ENCODE measurements at places on chromosomes 5 and 9. TPM values are rescaled to one million over a fixed set of nuclear protein-coding genes. Genes with fewer than 3 reads are reported as not detected.

DNA sequence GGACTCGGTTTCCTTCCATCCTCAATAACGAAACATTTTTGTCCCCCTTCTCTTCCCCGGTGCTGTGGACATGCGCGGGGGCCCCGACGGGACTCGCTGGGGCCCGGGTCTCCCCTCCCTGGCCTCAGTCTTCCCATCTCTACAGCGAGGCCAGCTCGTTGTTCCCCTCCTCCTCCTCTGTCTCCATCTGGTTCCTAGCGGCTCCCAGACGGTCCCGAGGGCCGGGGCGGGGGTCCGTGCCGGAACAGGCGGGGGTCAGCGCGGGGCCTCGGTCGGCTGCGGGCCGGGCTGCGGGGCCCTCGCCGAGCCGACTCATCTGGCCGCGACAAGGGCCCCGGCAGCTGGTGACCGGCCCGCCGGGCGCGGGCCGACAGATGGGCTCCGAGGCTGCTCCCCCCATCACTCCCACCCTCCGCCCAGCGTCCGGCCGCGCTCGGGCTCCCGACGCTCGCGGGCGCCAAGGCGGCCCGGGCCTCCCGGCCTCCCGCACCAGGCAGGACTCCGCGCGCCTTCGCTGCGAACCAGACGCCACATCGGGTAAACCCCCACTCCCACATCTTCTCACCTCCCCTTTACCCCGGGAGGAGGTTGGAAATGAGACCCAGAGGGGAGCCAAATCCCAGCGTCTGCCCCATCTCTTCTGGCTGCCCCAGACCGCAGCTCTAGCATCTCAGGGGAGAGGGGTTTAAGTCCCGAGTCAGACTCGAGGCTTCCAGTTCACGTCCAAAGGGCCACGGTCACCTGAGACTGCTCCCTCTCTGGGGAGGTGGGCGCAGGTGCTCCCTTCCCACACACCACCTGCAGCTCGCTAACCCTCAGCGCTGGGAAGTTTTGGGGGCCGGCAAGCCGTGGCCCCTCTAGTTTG is 8.1 kb downstream of the BARHL1 start:
- DNase-seq: no peak

- DNase-seq: no peak
Measured at GRCh38 chr5:26518065-26518464, 520.3 kb downstream of the CDH9 start.

IFNA21 gene
- not detected for total RNA-seq

DNA sequence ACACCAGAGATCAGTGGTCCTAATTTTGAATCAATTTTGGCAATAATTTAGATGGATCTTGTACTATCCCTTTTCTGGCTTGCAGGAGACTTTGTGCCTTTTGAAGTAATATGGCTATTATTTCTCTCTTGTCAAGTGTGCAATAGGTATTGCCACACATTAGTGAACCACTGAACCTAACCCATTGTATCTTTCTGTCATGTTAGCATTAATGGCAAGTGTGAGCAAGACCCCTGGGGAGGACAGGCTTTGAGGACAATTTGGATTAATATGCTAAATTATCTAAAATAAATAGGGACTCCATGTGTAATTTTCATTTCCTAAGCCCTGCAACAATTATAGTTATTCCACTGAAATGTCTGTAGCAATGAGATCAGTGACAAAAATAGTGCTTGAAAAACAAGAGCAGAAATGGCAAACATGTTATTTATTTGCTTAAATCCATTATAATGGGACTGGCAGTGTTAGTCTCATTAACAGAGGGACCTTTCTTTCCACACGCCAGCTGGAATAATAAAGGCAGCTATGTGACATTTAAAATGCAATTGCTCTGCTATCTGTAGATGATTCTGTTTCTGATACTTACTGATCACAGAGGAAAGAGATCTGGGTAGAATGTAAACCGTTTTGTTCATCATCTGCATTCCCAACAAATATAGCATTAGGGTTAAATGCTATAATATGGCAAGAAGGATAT is 753.3 kb upstream of the ZNF608 start:
- no peak for DNase-seq

GPR107 gene
- total RNA-seq: 34.2 TPM

- no peak for DNase-seq
Measured at GRCh38 chr5:148107608-148108007, 43.8 kb downstream of the SPINK5 start.

PDLIM4 gene
- 217 TPM for total RNA-seq

GRCh38 chr5:82816926-82817325 is 260.3 kb downstream of the TMEM167A start:
- no peak for DNase-seq

SPATA31A3 gene
- total RNA-seq: not detected

- DNase-seq: peak; percentile 95
Measured at GRCh38 chr5:39399135-39400036, 25.4 kb downstream of the DAB2 start.

SYNPO gene
- 3.8 TPM for total RNA-seq

DNA sequence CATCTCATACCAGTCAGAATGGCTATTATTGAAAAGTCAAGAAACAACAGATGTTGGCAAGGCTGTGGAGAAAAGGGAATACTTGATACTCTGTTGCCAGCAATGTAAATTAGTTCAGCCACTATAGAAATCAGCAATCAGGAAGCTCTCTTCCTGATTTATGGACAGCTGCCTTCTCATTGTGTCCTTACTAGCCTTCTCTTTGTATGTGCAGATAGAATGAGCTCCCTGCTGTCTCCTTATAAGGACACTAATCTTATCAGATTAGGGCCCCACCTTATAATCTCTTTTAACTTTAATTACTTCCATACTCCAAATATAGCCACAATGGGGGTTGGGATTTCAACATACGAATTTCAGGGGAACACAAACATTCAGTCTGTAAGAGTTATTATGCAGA is 38.0 kb downstream of the KCNV2 start:
- DNase-seq: no peak

DNA sequence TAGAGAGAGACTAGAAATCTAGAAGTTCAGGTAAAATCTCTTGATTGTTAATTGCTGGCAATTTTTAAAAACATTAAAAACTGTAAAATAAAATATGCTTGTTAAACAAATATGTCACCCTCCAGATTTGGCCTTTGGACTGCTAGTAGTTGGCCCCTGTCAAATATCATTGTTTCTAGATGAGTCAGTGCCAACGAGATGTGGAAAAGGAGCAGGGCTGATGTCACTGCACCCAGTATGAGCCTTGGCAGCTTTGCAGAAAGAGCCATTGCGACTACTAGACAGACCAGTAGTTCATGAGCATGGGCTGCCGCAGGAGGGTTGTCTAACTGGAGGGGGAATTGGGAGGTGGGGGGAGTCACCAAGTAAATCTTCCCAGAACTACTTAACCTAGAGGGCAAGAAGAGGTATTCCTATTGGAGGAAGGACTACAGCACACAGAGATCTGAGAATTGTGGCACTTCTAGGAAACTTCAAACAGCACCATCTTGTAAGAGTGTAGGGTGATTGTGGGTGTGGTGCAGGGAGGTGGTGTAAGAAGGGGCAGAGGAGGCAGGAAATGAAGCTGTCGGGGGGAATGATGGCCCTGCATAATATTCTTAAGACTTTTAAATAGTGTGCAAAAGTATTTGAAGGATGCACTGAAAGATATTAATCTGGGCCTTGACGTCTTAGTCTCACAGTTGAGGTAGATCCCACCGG is 7.1 kb upstream of the DOCK2 start:
- peak; percentile 29 for DNase-seq

DNA sequence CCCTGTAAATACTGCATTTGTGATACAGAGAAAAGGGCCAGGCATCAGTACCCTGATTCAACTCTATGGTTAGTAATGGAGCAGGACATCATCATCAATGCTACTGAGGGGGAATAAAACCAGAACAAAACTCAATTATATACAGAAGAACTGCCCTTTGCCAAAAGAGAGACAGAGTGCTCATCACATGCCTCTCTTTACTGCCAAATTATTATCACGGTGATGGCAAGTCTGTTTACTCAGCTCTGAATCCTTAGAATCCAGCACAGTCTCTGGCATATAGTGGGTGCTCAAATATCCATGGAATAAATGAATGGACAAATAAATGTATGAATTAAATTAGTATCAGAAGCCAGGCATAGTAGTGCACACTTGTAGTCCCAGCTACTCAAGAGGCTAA is 130.2 kb downstream of the TTC39B start:
- no peak for DNase-seq

GRCh38 chr5:116518423-116518822 is 56.2 kb downstream of the SEMA6A start:
- peak; percentile 51 for DNase-seq

IL3 gene
- not detected for total RNA-seq

DNA sequence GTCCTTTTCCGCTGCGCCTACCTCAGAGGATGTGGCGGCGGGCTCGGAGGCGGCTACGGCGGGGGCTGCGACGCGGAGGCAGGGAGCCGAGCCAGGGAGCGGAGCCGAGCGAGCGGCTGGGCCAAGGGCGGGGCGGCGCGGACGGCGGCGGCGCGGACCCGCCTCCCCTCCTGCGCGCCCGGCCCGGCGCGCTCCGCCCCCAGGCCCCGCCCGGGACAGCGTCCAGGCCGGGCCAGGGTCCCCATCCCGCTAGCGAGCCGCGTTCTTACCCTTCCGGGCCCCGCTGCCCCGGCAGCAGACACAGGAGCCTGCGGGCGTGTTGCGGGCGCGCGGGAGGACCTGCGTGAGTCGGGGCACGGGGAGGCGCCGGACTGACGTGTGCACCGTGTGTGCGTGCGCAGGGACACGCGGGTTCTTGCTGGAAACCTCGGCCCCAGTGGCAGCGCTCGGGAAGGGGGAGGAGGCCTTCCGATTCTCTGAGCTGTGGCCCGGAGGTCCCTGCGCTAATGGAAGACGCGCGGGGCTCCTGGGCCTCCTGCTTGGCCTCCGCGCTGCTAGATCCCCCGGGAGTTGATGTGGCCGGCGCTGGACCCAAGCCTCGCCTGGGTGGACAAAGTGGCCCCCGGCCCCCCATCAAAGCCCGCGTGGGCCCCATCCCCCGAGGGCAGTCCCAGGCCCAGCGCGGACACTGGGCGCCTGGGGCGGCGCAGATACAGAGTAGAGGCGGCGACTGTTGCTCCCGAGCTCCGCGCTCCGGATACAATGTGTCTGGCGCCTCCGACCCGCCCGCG is at the start of gene VDAC1:
Gene VDAC1 (minus strand): TSS at position 350 of the 791 bp plus-strand sequence. CDS start 11,963 bp downstream, outside the sequence.
- peak; percentile 86 for DNase-seq

- DNase-seq: no peak
Measured at GRCh38 chr5:141649972-141650371, 1.2 kb downstream of the FCHSD1 start.

DNA sequence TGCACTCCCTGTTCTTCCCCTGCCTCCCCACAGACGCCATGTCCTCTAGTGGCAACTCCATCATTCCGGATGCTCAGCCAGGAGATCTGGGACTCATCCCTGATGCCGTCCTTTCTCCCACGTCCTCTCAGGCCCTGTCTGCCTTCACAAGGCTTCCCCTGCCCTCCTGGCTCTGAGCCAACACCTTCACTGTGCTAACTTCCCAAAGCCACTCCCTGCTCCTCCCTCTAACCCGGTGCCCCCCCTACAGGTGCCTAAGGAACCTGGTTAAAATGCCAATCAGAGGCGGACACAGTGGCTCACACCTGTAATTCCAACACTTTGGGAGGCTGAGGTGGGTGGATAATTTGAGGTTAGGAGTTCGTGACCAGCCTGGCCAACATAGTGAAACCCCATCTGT is 67.6 kb downstream of the LMX1B start:
- no peak for DNase-seq

GRCh38 chr9:68869022-68869421 is 144.9 kb downstream of the PRKACG start:
- DNase-seq: no peak

AGXT2 gene
- not detected for total RNA-seq

- peak; percentile 76 for DNase-seq
Measured at GRCh38 chr5:122846051-122846550, 688 bp downstream of the SNX24 start.

DNA sequence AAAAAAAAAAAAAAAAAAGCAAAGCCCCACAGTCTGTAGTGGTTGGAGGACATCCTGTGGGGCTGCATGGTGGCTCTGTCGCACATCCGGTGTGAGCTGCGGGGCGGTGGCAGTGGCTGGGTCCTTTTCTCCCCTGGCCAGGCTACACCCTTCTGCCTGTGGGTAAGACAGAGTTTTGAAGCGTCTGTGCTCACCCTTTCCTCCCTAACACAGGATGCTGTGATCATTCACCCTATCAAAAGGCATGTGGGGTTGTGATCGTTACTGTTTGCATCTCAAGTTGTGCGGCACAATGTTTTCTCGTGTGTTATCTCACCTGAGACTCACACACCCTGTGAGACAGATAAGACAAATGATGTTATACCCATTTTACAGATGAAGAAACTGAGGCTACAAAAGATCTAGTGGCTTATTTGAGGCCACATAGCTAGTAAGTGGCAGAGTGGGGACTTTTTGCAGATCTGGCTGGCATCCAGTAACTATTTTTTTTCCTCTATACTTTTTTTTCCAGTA is 17.5 kb downstream of the IRF1 start:
- DNase-seq: no peak

SPATA31D4 gene
- total RNA-seq: not detected

DNA sequence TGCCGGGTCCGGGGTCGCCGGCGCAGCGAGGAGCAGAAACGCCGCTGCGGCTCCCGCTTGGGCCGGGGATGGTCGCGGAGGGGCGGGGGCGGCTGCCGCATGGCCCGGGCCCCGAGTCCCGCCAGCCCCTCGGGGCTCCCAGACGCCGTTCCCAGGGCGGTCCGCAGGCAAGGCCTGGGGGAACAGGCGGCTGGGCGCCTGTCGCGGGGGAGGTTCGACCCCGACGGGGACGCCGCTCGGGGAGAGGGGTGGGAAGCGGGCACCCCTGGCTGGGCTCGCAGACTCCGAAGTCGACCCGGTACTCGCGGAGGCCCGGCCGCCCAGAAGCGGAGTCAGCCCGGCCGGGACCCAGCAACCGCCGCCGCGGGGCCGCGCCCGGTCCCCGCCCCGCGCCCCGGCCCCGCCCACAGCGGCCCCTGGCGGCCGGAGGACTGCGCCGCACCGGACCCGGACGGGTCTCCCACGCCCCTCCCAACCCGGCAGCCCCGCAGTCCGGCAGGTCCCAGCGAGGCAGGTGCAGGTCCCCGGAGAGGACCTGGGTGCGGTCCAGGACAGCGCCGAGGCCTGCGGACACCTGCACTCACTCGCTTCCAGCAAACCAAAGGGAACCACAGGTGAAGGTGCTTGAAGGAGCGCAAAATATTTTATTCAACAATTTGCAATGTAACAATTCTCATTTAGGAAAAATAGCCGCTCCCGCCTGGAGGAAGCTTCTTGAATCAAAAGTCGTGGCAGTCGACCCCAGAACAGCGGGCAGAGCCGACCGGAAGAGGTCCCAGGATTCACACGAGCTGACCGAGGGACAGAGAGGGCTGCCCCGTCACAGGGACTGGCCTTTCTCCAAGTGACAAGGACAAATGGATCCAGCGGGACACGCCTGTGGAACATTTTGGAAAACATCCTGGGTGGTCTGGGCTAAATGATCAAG is at the start of gene INPP5E:
Gene INPP5E (minus strand): TSS at position 365 of the 928 bp plus-strand sequence. CDS start 426 bp downstream, outside the sequence.
- DNase-seq: peak; percentile 62

Measured in mammary epithelial cell (primary cell).